CD8-positive, alpha-beta memory T cell (primary cell): ENCODE measurements at places on chromosomes 12 and 14.

GRCh38 chr12:65323070-65323469 lies 44.6 kb downstream of the MSRB3 start:
- no peak for DNase-seq

DNA sequence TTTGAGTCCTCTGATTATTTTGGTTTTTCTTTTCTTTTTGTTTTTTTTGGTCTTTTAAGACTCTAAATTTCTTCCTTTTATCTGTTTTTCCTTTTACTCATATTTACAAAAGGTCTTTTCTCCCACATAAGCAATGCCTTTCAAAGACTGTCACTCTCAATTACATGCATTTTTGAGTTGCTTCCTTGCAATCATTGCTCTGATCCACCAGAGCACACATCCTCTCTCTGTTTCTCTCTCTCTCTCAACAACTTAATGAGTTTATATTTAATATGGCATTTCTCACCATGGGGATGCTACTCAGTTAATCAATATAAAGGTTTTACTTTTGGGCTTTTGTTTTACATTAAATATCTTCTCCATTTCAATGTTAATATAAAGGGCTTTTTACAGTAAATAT lies 62.7 kb upstream of the OR10AD1 start:
- DNase-seq: no peak

DNA sequence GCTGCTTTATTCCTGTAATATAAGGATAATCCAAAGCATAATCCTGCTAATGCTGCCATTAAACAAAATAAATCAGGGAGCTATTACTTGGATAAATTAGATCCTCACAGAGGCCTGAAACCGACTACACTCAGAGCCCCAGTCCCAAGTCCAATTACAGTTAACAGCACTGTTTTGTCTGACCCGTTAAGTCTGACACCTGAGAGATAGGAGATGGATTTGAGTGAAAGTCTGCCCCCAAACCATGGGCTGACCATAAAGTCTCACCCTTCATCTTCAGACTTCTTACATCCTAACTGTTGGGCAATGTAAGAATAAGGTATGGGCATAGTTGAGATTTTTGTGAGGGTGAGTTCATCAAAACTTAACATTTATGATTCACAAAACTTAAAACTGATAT lies 181.7 kb downstream of the PLCZ1 start:
- no peak for DNase-seq

- DNase-seq: no peak
Observed at GRCh38 chr14:84671776-84672175, 858.2 kb upstream of the FLRT2 start.
